ENCODE measurements at places on chromosomes 11 and 22.

DNA sequence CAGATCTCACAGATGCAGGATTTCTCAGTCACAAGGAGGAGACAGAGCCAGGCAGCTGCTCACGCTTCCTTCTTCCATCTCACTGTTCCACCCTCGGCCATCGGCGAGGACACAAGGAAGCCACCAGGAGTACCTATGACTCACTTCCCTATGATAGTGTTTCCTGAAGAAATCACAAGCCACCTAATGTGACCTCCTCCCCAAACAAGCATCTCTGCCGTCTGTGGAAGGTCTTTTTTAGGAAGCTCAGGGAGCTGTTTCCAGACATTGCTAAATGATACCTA is 672.7 kb downstream of the TBC1D22A start:
- no peak for DNase-seq

GRCh38 chr22:31367426-31367825 is 21.3 kb upstream of the PATZ1 start:
- no peak for DNase-seq

- DNase-seq = no peak
These were observed 31.6 kb downstream of the MAFF start for GRCh38 chr22:38233427-38233826.

DNA sequence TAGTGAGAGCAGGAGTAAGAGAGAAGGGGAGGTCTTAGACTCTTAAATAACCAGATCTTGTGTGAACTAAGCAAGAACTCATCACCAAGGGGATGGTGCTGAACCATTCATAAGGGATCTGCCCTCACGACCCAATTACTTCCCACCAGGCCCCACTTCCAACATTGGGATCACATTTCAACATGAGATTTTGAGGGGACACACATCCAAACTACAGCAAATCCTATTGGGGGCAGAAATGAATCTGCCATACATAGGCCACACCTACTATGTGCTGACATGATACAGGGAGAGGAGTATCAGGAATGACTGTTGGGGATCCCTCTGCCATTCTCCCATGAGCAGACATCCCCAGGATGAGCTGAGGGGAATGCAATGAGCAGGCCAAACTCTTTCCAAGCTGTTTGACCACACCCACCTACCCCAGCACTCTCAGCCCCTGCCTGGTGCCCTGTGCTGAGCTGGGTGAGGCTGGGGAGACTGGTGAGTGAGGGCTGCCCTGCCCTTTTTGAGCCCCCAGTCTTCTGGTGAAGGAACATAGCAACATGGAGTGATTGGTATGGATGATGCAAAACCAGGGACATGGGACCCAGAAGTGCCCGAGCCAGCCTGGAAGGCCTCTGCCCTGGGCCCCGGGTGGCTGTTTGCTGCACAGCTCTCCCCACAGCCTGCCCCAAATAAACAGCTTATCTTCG is 1.2 kb upstream of the GTSE1 start:
- DNase-seq = no peak

DNA sequence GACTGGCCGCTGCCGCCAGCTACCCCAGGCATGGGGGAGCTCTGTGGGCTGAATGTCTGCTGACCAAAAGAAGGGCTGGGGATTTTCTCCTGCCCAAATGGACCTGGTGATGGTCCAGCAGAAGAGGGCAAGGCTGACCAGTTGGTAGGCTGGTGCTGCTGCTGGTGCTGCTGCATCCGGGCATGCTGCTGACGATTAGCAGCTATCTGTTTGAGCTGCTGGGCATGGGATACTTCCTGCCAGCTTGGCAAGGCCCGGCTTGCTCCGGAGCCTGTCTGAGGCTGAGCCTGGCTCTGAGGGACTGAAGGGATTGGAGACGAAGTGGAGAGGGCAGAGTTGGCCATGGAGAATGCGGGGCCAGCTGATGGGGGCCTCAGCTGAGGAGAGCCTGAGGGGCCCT is 168.6 kb upstream of the MTMR2 start:
- no peak for DNase-seq

GRCh38 chr11:122108192-122108799 is 7.7 kb downstream of the BLID start:
- peak; percentile 6 for DNase-seq

Measured in stimulated activated CD4-positive, alpha-beta T cell treated with anti-CD3 and anti-CD28 coated beads, TNF-alpha, amount 100 ng/mL, for 48 hours (primary cell).